ENCODE measurements at places on chromosomes 12 and 14. TPM values are rescaled to one million over a fixed set of nuclear protein-coding genes. Genes with fewer than 3 reads are reported as not detected.
A peak's percentile ranks its signal among the peaks of the same experiment; 100 is the strongest.

- no peak for DNase-seq
Observed at GRCh38 chr12:15336768-15337553, 14.7 kb downstream of the PTPRO start.

DNA sequence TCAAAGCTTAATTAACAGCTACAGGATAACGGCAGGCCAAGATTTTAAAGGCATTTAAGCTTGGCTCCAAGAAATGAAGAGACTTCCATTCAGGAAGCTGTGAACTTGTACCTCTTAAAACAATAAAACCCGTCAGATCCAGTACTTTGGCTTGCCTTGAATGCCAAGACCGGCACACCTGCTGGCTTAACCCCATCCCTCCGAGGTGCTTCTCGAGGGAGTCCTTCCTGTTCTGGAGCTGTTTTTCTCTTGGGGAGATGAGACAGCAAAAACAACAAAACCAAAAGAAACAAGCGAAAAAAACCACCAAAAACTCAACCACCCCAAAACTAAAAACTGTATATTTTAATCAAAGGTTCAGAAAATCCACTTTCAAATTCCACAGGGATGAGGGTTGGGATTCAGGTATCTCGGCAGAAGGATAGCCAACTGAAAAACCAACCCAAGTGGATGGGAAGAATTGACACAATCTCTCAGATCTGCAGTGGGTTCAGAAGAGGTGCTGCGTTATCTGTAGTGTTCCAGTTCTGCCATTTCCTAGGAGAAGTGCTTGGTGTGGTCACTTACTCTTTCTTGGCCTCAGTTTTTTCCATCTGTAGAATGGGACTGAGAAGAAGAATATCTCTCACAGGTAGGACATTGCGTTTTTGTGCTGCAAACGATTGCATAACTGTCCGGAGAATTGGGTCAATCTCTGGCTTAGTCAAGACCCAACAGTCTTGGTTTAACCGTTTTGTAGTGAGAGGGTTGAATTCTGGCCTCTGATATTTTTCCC lies 420.1 kb downstream of the VRK1 start:
- DNase-seq, result no peak

GRCh38 chr12:69214169-69214568 lies 25.2 kb upstream of the CPSF6 start:
- DNase-seq, result no peak

The TM9SF1 gene
- total RNA-seq, result 9.8 TPM

GRCh38 chr12:13000616-13000924 lies 505 bp upstream of the HEBP1 start:
- peak; percentile 46 for DNase-seq

DNA sequence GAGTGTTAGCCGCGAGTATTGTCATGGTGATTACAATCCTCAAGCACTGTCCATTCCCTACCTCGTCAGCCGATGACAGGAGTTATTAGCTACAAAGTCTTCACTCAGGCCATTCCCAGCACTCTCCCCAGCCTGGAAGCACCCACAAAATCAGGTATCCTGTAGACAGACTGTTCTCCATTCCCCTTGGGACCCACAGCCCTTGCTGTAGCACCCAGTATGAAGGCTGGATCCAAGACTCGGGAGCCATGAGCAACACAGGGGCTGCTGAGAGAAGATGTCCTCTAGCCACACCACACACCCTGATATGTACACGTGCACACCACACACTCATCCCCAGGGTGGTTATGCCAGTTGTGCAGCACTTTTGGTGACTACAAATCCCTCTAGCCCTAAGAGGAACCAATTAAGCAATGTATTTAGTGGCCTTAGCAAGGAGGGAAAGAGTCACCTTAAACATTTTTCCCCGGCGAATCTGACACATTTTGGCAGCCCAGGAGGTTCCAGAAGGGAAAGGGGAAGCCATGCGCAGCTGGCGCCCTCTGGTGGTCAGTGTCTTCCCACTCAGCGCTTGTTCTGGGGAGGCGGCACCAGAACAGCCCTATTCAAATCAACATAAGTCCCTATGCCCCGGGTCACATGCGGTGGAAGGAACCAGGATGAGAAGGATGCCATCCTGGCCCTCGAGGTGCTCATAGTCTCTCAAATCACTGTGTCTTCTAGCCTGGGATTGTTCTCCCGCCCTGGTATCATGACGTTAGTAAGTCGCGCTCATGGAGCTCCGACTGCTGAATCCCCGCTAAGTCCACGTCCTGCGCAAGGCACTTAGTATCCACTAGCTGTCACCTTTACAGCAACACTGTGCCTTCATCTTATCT lies 96.9 kb downstream of the GCH1 start:
- peak; percentile 24 for DNase-seq

- DNase-seq, result no peak
Observed at GRCh38 chr12:101298426-101298825, 18.5 kb downstream of the UTP20 start.

GRCh38 chr14:61416591-61416990 lies 95.2 kb downstream of the PRKCH start:
- no peak for DNase-seq

DNA sequence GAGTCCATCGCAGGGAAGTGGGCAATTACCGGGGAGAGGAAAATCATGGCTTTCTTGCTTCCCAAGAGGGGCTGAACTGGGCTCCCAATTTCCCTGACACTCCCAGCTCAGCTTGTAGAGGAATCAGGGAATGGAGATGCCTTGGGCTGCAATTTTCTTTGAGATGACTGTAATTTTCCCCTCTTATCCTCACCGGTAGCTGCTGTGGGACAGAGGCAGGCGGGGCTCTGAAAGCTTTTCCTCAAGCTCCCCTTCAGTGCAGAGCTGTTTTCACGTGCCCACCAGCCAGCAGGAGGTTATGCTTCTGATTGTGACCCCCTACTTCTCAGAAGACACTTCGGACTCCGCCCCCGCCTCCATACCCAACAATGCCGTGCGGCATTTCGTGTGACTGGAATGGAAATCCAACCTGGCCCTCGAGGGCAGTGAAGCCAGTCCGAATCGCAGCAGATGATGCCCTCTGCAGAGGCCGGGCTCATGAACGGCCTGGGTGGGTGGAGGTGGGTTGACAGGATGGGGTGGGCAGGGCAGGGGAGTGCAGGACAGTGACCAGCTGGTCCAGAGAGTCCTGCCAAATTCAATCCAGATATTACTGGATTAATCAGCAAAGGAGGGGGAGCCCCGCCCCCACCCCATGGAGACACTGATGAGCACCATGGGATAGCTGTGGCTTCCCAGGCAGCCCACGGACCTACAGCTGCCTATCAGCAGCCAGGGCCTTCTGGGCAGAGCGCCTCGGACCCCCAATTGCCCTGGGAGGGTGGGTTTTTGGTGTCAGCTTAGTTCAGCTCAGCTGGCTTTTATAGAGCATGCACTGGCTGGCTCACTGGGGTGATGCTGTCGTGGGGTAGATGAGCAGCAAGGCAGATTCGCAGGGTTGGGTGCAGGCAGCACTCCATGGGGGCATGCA lies 37.6 kb downstream of the RTL1 start:
- no peak for DNase-seq

GRCh38 chr12:126201981-126202537 lies 1136.8 kb downstream of the AACS start:
- DNase-seq, result no peak

GRCh38 chr12:89062996-89063395 lies 289.3 kb downstream of the DUSP6 start:
- no peak for DNase-seq

DNA sequence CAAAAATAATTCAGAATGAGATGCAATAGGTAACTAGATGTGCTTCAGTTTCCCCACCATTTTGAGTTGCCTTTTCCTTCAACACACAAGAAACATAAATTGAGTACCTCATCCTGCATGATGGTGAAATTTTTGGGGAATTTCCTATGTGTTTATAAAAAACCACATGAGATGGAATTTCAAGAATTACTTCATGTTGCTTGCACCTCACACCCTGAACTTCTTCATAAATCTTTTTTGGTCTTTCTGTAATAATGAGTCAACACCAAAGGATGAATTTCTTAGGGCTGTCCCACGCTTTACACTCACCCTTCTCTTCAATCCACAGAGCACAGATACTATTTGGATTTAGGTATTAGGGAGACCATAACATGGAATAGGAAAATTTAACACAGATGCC lies 22.6 kb upstream of the LUM start:
- DNase-seq, result no peak

GRCh38 chr12:93273834-93274564 lies 103.7 kb upstream of the NUDT4 start:
- no peak for DNase-seq

The INSM2 gene
- not detected for total RNA-seq

The HNF1A gene
- total RNA-seq, result not detected

GRCh38 chr12:85968606-85969005 lies 94.5 kb downstream of the NTS start:
- no peak for DNase-seq

The CYP46A1 gene
- total RNA-seq, result 4.5 TPM

The LRRC10 gene
- not detected for total RNA-seq

- no peak for DNase-seq
Observed at GRCh38 chr12:84305144-84305543, 607.5 kb downstream of the SLC6A15 start.

GRCh38 chr12:98018836-98019235 lies 496.6 kb upstream of the TMPO start:
- DNase-seq, result no peak

The RNF212B gene
- total RNA-seq, result not detected

DNA sequence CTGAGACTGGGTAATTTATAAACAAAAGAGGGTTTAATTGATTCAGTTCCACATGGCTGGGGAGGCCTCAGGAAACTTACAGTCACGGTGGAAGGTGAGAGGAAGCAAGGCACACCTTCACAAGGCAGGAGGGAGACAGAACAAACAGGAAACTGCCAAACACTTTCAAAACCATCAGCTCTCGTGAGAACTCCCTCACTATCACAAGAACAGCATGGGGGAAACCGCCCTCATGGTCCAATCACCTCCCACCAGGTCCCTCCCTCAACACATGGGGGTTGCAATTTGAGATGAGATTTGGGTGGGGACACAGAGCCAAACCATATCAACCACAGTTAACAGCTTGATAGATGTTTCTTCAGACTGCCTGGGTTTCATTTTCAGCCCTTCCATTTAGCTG lies 6.2 kb upstream of the GNPNAT1 start:
- no peak for DNase-seq

The CLECL1 gene
- not detected for total RNA-seq

All from frontal cortex (tissue), 4 donors.